Breast epithelium (tissue), 4 donors: ENCODE measurements at places on chromosomes 4 and X.

DNA sequence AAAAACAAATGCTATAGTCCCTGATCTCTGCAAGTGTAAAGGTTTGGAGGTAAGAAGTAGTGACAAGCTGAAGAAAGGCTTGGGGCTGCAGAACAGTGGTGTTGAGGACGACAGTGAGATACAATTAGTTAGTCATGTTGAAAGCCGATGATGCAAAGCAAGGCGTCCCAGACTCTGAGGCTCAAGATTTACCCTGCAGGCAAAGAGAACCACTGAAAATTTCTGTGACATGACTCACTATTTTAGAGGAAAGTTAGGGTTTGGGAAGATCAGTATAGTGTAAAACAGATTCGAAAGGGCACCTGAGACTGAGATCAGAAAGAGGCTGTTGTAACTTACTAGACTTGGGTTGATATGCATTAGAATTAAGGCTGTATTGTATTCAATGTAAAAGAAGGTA, 281.3 kb upstream of the FTHL17 start:
- DNase-seq: no peak

DNA sequence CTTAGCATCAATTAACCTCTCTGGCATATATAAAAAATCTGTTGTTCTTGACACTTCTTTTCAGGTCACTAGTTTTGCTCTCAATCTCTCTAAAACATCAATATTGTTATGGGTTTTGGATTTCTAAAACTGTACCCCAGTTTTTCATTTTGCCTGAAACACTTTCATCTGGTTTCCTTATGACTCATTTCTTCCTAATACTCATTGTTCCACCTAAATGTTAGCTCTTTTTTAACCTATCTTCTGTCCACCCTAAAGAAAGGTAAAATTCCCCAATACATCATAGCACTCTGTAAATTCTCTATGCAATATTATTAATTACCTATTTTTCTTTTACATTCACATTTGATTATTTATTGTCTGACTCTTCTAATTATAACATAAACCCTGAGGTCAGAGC, 575.5 kb upstream of the NDST4 start:
- no peak for DNase-seq

DNA sequence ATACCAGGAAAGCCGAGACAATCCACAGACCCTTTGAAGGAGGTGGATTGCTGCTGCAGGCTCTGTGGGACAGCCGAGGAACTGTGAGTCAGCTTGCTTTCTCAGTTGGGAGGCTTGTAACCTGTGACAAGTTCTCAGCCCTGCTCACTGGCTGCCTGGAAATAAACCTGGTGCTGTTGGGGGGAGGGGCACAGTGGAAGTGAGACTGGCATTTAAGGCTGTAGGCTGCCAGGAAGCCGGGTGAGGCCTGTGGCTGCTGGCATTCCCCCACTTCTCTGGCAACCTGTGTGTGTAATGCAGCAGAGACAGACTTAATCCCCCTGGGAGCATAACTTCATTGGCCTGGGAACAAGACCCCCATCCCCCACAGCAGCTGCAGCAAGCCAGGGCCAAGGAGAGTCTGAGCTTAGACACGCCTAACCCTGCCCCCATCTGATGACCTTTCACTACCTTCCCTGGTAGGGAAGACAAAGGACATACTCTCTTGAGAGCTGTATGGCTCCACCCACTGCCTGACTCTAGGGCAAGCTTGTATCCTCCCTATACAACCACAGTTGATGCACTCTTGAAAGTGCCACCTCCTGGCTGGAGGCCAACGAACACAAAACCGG, 64.1 kb downstream of the ALPK1 start:
- DNase-seq: no peak

- no peak for DNase-seq
Observed at GRCh38 chr4:99811850-99812249, 4.8 kb upstream of the DAPP1 start.

DNA sequence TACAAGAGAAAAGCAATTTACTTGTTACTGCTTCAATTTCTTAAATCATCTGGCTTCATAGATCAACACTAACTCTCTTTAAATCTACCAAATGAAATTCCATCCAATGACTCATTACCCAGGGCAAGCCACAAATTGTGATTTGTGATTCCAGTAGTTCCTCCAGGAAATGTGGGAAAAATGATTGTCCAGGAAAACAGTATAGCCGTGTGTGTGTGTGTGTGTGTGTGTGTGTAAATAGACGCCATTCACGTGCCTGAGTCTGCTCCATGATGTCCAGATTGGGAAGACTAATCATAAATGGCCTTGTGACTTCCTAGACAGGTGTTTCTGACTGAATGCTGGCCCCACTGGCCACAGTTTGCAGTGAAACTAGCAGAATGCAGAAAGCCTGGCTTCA, 121.3 kb downstream of the HS6ST2 start:
- no peak for DNase-seq

DNA sequence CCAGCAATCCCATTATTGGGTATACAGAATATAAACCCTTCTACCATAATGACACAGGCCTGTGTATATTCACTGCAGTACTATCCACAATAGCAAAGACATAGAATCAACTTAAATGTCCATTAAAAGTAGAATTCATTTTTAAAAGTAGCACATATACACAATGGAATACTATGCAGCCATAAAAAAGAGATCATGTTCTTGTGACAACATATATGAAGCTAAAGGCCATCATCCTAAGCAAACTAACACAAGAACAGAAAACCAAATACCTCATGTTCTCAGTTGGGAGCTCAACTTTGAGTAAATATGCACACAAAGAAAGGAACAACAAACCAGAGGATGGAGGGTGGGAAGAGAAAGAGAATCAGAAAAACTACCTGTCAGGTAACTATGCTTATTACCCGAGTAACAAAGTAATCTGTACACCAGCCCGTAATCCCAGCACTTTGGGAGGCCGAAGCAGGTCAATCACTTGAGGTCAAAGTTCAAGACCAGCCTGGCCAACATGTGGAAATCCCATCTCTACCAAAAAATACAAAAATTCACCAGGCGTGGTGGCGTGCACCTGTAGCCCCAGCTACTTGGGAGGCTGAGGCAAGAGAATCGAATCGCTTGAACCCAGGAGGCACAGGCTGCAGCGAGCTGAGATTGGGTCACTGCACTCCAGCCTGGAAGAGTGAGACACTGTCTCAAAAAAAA, 22.8 kb downstream of the DHX15 start:
- DNase-seq: no peak

- DNase-seq: no peak
Observed at GRCh38 chrX:48784726-48785125, 1.7 kb upstream of the GATA1 start.

GRCh38 chrX:14729058-14729457, 143.8 kb downstream of the FANCB start:
- DNase-seq: no peak

DNA sequence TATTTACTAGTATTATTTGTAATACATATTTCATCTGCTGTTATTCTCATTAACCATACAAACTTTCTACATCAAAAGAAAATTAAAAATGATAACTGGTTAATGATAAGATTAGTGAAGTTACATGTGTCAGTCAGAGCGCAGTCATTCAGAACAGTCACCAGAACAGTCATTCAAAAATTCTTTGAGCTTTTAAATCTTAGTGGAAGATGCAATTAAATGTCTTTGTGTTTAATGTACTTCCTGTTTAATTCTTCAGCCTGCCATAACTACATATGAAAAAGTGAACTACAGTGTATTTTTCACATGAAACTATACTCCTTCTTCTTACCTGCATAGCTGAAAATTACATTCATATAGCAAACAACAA, 179.7 kb upstream of the NDST4 start:
- no peak for DNase-seq

DNA sequence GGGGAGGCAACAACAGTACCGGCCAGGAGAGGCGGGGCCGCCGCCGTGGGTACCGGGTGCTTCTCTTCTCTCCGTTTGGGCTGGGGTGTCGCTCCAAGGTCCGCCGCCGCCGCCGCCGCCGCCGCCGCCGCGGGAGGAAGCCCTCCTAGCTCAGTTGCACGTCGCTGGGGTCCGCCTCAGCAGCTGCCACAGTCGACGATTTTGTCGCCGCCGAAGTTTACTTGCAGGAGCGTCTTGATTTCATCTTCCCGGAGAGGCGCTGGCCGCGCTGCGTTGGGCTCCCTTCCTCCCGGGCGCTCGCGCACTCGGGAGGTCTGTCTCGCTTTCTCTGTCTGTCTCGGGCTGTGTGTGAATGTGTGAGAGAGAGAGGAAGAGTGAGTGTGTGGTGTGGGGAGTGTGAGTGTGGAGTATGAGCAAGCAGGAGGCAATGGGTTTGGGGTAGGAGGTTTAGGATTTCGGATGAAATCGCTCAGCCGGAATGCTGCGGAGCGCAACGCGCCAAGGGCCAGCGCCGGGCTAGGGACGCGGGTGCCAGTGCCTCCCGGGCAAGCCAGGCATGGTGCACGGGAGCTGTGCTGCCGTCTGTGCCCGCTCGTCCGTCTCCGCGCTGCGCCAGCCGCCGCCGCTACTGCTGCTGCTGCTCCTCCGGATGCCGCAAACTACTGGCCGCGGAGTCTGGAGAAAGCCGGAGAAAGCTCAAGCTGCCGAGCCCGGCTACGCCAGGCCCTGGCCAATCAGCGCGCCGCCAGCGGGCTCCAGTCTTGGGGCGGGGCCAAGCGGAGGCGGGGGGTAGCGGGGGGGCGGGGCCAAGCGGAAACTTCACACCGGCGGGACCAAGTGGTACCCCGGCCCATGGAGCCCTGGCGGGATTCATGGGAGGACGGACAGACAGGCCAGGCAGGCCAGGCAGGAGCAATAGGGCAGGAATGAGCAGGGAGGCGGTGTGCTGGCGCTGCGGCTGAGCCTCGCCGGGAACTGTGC, at the start of gene PCDH19:
Gene PCDH19, minus strand, starts transcription at position 664 of the 981 bp plus-strand sequence. CDS start 1,676 bp downstream, outside the sequence.
- DNase-seq: no peak

DNA sequence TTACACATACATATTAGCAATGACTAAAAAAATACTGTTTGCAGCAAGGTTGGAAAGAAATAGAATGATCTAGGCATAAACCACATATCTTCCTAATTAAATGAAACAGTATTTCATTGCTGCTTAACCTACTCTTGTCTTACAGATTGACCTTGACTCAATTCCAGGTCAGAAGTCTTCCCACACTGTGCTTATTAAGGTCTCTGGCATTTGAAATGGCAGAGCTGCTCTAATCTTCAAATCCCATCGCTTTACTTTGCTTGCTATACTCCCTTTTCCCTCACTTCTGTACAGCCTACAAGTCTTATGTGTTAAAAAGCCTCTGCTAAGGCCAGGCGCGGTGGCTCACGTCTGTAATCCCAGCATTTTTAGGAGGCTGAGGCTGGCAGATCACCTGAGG, 424.5 kb downstream of the RPA4 start:
- DNase-seq: no peak

DNA sequence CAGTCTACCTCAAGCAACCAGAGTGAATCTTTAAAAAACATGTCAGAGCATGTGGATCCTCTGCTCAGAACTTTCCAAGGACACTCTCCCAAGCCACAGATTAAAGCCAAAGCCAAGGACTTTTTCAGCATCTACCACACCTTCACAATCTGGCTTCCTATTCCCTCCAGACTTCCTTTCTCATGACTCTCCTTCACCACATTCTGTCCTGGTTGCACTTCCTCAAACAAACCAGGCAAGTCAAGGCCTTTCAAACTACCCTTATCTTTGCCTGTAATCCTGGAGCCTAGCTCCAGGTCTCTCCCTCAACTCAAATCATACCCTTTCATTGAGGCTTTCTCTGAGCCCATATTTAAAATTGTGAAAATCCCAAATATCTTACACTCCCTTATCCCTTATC, 191.6 kb upstream of the GALNTL6 start:
- no peak for DNase-seq

GRCh38 chrX:24487571-24487970, 22.5 kb downstream of the PDK3 start:
- DNase-seq: no peak

DNA sequence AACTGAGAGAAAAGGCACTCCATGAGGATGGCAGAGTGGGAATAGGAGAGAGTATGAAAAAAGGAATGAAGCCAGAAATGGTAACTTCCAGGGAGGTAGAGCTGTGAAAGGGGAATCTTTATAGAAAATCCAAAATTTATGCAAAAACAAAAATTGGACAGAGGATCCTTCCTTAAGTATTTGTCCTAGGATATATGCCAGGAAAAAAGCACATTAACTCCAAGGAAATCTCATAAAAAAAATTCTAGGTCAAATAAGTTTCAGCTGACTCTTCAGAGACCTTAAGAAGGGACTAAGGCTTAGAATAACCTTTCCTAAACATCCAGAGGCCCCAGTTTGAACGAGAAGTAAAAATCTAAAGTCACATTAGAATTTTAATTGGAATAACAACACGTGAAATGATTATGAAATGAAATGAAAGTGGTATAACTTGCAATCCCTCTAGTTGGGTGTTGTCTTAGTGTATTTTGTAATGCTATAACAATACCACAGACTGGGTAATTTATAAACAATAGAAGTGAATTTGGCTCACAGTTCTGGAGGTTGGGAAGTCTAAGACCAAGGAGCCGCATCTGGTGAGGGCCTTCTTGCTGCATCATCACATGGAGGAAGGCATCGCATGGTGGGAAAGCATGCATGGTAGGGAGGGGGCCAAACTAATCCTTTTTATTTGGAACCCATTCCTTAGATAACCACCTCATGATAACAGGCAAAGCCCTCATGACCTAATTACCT, 145.4 kb upstream of the RXFP1 start:
- DNase-seq: no peak

DNA sequence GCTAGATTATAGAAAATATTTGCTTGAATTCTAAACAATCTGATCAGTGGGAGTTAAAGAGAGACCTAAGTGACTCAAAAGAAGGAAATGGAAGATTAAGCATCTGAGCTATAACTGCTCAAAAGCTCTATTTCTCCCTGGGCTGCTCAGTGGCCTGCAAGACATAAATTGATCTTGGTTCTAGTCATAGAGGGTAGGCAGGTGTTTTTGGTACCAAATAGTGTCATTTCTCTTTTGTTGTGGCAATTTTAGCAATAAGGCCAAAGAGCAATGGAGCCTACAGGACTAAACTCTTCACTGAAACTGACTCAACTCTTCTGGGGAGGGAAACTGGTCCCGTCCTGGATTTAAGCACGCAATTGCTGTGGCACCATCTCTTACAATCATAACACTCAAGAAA, 33.9 kb upstream of the BMP2K start:
- no peak for DNase-seq

DNA sequence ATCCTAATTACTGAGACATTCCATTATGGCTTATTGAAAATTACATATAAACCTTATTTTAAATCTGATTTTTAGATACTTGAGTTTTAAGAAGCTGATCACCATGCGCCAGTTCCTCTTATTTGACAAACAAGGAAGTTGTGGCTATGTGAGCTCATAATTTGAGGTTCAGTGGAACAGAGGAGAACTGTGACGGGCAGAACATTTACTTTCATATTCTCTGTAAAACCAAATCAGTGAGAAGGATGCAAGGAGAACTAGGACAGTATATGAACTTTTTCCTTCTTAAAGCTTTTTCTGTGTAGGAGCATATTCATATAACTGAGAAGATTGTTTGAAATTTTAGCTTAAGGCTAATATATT, 25.3 kb downstream of the STIM2 start:
- no peak for DNase-seq

GRCh38 chr4:105025263-105026017, 121.2 kb upstream of the TET2 start:
- no peak for DNase-seq
